ENCODE measurements at places on chromosomes 16 and 17. TPM values are rescaled to one million over a fixed set of nuclear protein-coding genes. Genes with fewer than 3 reads are reported as not detected.

SLC5A11 gene
- 0.84 TPM for polyA plus RNA-seq

SLC9A5 gene
- polyA plus RNA-seq, result 1.1 TPM

PRSS8 gene
- not detected for polyA plus RNA-seq

COL1A1 gene
- 8.4 TPM for polyA plus RNA-seq

CACNG3 gene
- not detected for polyA plus RNA-seq

NOTUM gene
- not detected for polyA plus RNA-seq
